COR-L47 (cell line): ENCODE measurements at places on chromosomes 2 and 18.

- DNase-seq = no peak
These were observed 12.0 kb downstream of the MRPL35 start for GRCh38 chr2:86211033-86211795.

- DNase-seq = no peak
These were observed 21.0 kb downstream of the DNAH6 start for GRCh38 chr2:84537251-84537650.

DNA sequence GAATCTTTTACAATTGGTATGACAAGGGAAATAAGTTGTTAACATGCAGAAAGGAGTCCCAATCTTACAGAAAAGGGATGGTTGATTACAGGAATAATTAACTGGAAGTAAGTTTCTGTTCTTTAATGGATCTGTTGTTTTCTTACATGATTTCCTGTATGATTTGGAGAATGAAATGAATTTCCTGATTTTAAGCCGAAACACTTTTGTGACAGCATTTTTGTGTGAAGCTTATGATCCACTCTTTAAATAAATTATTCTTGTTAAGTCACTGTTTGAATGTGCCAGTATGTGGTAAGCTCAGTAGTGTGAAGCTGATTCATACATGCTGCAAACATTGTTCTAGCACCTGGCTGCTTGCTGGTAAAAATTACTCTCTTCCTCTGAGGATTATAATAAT lies 516.2 kb downstream of the DCDC2C start:
- DNase-seq = peak; percentile 7

DNA sequence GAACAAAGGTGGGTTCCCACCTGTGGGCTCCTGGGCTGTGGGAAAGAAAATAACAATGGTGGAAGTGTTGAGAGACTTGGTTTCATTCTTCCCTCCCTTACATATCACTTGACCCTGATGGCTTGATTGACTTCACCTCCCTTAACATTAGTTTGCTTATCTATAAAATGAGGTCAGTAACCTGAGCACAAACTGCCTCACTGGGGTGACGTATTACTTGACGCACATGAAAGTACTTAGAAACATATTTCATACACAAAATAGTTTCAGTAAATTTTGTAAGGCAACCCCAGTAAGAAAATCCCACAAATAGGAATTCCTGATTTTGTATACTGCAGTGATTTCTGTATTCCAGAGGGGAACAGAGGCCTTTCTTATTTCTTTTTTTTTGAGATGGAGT lies 29.4 kb upstream of the LPIN2 start:
- DNase-seq = no peak

DNA sequence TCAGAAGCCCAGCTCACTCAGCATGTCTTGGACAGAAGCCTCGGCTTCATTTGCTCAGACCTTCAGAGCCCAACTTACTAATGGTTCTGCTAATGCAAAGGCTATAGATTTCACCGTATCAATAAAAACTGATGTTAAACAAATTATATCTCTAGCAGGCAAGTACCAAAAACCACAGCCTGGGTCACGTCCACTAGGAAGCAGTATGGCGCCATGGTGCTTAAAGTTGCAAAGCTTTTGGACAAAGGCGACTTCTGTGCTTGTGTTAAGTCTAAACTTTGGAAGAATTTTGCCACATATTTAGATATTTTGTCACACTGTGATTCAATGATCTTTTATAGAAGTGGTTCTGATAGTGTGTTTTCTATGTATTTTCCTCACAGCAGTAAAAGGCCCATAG lies 276.8 kb upstream of the PARD3B start:
- no peak for DNase-seq

DNA sequence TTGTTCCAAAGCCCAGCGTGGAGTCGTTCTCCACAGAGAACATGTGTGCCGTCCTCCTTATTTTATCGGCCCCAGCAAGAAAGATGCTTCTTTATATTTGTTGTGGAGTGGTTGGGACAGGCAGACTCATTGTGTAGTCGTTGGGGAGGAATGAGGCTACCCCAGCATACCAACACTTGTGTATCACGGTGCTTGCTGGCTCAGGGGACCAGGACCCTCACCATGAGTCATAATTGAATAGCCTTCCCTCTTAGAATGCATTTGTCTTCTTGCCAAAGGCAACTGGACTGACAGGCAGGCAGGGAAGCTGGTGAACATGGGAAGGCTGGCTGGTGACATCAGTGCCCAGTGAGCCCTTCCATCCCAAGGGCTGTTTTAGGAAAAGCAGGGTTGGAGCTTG lies 4.7 kb downstream of the CAPN10 start:
- DNase-seq = no peak

GRCh38 chr2:18514526-18515461 lies 45.7 kb downstream of the RDH14 start:
- DNase-seq = no peak

- peak; percentile 8 for DNase-seq
These were observed 764.7 kb downstream of the SATB2 start for GRCh38 chr2:198692907-198693510.

DNA sequence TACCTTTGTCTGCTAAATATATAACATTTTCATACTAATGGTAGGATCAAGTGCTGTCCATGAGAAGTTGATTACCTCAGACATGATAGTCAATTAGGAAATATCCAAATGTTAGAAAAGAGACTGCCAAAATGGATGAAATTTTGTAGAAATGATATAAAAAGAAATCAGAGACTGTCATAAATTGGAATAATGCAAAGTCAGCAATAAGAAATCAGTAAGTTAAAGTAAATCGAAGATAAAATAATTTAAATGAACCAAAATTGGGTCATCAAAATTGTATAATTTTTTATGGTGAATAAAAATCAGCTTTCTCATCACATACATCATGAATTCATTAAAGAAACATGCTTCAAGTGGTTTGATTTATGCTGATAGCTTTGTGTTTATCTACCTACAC lies 165.3 kb upstream of the CDH2 start:
- no peak for DNase-seq

GRCh38 chr2:61443342-61444041 lies 27.4 kb downstream of the USP34 start:
- DNase-seq = no peak

DNA sequence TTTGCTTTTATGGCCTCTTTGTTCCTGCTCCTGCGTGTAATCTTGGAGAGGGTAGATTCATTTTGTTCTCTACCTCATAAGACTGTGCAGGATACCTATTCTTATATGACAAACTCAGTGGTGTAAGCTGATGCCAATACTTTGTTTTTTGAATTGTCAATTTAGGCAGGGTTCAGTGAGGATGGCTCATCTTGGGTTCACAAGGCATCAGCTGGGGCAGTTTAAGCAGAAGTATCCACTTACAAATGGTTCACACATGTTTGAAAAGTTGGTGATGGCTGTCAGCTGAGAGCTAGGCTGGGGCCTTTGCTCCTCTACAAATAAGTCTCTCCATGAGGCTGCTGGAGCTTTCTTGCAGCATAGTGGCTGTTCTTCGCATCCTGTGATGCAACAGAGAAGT lies 920.6 kb upstream of the PIK3C3 start:
- DNase-seq = peak; percentile 27

- no peak for DNase-seq
These were observed 629.9 kb upstream of the ACVR2A start for GRCh38 chr2:147214914-147215313.

GRCh38 chr2:85605406-85606115 lies 3.1 kb upstream of the TMEM150A start:
- no peak for DNase-seq

DNA sequence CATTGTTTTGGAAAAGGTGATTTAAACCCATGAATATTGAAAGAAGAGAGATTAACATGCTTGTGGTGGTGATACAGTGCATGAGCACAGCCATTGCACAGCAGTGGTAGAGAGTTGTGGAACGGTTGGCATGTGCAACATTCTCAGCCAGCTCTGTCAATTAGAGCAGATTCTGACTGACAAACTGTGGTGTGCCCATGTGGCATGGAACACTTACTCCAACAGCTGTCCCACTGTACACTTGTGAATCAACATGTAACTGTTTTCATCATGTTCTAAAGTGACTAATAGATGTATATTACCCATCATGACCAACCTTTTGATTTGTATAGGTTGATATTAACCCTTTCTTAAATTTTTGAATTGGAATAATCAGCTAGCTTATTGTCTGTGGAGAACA lies 55.6 kb downstream of the PKP4 start:
- no peak for DNase-seq

GRCh38 chr2:238504181-238504931 lies 77.6 kb downstream of the ASB1 start:
- peak; percentile 79 for DNase-seq

GRCh38 chr2:225076125-225076524 lies 33.9 kb upstream of the DOCK10 start:
- DNase-seq = no peak

- no peak for DNase-seq
These were observed 65.7 kb downstream of the PXDN start for GRCh38 chr2:1678609-1679008.

DNA sequence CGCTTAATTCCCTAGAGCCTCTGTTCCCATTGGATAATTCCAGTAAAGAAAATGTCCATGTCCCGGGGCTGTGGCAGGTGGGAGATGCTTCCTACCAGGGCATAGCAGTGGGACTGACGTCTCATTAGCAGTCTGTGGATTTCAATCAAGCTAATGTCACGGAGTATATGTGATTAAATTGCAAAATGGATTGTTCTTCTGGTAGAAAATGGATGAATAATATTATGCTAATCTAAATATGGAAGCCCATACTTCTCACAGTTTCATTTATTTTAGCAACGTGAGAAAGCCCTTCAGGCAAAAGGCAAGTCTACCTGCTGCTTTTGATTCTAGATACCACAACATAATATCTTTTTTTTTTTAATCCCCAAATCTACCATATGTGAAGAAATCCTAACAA lies 185.5 kb downstream of the DNER start:
- DNase-seq = no peak

GRCh38 chr2:130849896-130850787 lies 13.4 kb downstream of the ARHGEF4 start:
- no peak for DNase-seq

DNA sequence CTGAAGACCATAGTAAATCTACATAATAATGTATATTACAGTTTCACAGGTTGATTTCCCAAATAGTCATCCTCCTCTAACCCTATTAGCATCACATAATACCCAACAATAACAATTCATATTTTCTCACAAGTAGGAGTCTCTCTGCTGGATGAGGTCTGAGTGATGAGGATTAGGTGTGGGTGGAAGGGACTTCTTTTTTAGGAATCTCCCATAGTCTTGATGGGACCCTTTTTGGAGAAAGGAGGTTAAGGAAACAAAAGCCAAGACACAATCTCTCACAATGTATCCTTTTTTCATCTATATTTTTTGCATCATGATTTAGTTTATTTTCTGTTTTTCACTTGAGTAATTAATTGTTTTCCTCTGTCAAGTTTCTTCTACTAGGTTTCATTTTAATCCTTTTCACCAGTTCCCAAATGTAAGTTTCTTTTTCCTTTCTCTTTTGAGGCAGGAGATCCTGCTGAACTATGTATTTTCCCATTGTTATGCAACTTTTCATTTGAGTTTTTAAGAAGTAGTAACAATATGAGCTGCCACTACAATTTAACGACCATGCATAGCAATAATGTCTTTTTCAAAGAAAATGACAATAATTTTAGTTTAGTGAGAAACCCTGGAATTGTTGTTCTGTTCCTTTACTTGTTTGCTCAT lies 2.5 kb upstream of the IFIH1 start:
- DNase-seq = no peak

DNA sequence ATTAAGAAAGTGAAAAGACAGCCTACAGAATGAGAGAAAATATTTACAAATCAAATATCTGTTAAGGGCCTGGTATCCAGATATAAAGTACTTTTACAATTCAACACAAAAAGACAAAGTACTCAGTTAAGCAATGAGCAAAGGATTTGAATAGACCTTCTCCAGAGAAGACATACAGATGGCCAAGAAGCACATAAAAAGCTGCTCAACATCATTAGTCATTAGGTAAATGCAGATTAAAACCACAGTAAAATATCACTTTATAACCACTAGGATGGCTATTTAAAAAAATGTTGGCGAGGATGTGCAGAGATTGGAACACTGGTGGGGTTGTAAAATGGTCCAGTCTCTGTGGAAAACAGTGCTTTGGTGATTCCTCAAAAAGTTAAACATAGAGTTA lies 38.9 kb downstream of the RAB31 start:
- DNase-seq = no peak

- DNase-seq = no peak
These were observed 588.4 kb downstream of the SLC4A3 start for GRCh38 chr2:220215785-220216184.

DNA sequence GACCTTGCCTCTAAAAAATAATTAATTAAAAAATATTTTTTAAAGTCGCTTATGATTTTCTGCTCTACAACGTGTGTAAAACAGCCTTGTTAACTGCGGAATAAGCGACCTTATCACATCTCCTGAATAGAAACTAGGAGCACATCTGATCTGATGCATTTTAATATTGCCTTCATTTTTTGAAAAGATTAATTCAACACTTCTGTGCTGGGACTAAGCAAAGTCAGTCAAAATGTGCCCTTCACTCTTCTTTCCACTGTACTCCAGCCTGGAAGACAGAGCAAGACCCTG lies 12.6 kb downstream of the CLEC4F start:
- no peak for DNase-seq

- no peak for DNase-seq
These were observed 10.4 kb upstream of the TMX3 start for GRCh38 chr18:68725346-68725745.

- DNase-seq = no peak
These were observed 91.1 kb upstream of the CDH2 start for GRCh38 chr18:28267878-28268625.

DNA sequence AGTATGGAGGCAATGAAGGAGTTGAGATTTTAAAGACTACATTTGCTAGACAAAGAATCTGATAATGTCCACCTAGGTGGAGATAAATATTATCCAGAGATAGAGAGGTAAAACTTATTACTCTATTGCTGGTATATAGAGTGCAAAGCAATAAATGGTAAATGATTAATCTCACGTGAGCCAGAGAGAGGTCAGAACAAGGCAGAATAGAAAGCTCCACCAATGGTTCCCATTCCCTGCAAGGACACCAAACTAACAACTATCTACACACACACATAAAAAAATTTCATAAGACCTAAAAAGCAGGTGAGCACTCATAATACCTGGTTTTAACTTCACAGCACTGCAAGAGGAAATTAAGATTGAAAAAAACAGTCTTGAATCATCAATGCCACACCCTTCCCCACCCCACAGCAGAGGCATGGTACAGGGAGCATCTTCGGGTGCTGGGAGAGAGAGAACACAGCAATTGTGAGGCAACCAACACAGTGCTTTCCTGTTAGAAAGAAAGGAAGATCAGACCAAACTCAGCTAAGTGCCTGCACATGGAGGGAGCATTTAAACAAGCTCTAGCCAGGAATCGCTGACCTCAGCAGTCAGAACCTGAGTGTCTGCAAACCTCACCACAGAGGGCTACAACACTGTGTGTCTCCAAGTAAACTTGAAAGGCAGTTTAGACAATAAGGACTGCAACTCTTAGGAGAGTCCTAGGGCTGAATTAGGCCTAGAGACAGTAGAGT lies 1432.6 kb upstream of the TMEFF2 start:
- DNase-seq = no peak

DNA sequence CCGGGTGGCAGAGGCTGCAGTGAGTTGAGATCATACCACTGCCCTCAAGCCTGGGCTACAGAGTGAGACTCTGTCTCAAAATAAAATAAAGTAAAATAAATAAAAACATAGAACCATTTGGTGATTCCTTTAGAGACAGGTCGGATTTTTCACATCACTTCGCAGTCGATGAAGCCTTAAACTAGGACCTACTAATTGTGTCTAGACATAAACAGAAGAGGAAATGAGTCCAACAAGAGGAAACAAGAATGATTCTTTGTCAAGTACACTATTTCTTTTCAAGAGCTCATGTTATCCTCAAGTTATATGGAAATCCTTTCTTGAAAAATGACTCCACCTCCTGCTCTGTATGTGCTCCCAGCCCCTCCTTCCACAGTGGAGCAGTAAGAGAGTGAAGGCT lies 758.9 kb downstream of the DPP10 start:
- DNase-seq = no peak
